ENCODE measurements at places on chromosomes 5 and 9. TPM values are rescaled to one million over a fixed set of nuclear protein-coding genes. Genes with fewer than 3 reads are reported as not detected.

GRCh38 chr5:168879929-168880328 is 300.8 kb upstream of the PANK3 start:
- no peak overlapping the region for H3K4me3 ChIP-seq
- DNase-seq = no peak
- H3K27ac ChIP-seq = no peak overlapping the region
- H3K27me3 ChIP-seq = peaks cover 26% of the 10 kb centered on the region

GRCh38 chr9:14887149-14887548 is 23.1 kb downstream of the FREM1 start:
- no peak overlapping the region for H3K27ac ChIP-seq
- H3K4me3 ChIP-seq = no peak overlapping the region
- H3K27me3 ChIP-seq = peaks cover 6% of the 10 kb centered on the region
- H3K36me3 ChIP-seq = no peaks in the 10 kb centered on the region
- no peak for DNase-seq

DNA sequence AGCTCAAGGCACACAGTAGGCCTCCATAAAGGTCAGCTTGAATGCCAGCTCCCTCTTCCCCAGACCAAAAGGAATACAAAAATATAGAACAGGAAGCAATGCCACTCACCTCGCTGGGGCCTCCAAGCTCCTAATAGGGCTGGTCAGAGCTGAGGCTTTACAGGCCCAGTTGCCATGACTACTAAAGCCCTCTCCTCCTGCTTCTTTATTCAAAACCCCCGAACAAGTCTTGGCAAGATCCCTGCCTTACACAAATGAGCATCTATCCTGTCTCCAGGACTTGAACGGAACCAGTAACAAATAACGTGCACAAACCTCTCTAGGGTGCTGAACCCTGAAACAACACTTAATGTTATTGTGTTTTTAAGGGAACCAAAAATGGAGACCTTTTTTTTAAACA is 136.3 kb downstream of the SIL1 start:
- no peaks in the 10 kb centered on the region for H3K27me3 ChIP-seq

GRCh38 chr9:83061036-83061435 is 1.9 kb downstream of the RASEF start:
- peaks cover 8% of the 10 kb centered on the region for H3K36me3 ChIP-seq

DNA sequence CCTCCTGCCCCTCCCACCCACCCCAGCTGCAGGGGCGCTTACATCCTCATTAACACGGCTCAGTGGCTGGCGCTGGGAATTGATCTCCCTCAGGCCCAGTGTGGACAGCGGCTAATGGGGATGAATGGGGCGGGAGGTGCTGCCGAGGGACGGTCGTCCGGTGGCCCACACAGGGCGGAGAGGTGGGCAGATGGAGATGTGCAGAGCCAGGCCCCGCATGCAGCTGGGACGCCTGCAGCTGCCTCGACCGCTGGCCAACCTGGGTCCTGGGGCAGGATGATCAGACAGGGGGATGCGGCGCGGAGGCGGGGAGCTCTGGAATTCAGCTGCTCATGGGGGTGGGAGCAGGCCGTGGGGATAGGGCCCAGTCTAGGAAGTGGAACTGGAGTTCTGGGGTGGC is 17.6 kb downstream of the TSPAN17 start:
- H3K27ac ChIP-seq = no peak overlapping the region
- peaks cover 18% of the 10 kb centered on the region for H3K27me3 ChIP-seq
- no peak for DNase-seq
- no peaks in the 10 kb centered on the region for H3K36me3 ChIP-seq

DNA sequence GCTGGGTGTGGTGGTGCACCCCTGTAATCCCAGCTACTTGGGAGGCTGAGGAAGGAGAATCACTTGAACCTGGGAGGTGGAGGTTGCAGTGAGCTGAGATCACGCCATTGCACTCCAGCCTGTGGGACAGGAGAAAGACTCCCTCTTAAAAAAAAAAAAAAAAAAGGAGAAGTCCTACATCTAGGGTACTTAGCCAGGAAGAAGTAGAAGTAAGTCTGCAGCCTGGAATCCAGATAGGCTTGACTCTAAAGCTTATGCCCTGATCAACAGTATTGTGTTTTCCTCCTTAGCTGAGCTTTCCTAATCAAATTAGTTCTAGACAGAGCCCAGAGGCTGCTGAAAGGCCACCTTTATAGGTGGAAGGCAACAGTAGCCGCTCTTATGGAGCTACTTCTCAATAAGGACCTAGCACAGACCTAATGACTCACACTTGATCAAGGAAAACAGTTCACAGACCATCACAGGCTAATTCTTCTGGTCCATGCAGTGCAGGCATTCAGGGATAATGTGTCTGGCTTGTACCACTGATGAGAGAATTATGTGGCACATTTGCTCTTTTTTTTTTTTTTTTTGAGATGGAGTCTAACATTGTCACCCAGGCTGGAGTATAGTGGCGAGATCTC is 105.5 kb upstream of the KLF4 start:
- no peak overlapping the region for H3K4me3 ChIP-seq
- DNase-seq = no peak
- H3K4me1 ChIP-seq = no peaks in the 10 kb centered on the region
- no peak overlapping the region for H3K27ac ChIP-seq

DNA sequence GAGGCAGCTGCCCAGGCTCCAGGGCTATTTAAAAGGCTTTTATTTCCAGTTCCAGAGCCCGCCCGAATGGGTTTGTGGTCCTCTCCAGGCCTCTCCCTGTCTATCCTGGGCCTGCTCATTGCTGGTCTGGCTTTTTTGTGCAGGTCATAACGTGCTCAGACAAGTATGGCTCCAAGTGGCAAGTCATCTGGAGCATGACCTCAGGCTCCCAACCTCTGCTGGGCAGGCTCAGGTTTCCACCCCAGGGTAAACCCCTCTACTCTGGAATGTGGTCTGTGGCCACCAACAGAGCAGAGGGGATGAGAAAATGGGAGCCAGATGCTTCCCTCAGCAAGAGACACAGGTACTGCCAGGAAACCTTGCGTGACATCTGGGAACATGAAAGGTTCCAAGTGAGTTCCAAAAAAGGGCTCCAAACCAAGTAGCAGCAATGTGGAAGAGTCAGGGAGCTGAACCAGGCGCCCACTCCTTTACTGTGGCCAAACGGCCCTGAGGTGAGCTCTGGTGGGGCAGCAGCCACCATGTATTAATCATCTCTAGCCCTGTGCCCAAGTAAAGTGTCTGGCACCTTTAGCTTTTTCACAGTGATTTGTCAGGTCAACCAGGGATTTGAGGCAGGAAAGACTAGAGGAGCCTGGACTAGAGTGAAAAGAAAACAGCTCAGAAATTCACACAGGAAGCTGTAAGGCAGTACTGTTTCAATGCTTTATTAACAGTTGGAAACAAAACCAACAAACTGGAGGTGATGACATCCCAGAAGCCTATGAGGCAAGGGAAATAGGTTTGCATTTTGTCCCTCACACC is 25.7 kb downstream of the PCDHGC5 start:
- H3K36me3 ChIP-seq = peaks cover 4% of the 10 kb centered on the region
- H3K27ac ChIP-seq = no peak overlapping the region
- peaks cover 47% of the 10 kb centered on the region for H3K4me1 ChIP-seq
- DNase-seq = no peak

DNA sequence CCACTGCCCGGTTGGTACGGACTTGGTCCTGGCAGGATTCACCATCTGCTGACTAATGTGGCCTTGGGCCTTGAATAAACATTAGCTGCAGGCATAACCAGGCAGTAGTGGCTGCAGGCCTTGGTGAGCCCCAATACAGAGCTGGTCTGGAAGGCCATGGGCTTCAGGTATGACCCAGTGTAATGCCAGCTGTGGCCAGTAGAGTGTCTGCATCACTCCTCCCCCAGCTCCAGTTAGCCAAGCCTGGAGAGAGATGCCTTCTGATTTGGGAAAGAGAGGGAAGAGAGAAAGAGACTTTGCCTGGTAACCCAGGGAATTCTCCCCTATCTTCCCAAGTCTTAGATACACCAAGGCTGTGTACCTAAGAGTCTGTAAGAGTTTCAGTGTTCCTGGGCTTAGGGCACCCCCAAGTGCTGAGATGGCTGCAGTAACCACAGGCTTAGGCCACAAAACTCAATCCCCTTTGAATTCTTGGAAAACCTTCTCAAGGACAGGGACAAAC is 5.6 kb upstream of the C5 start:
- H3K36me3 ChIP-seq = no peaks in the 10 kb centered on the region
- H3K4me1 ChIP-seq = no peaks in the 10 kb centered on the region
- H3K4me3 ChIP-seq = no peak overlapping the region
- DNase-seq = no peak

DNA sequence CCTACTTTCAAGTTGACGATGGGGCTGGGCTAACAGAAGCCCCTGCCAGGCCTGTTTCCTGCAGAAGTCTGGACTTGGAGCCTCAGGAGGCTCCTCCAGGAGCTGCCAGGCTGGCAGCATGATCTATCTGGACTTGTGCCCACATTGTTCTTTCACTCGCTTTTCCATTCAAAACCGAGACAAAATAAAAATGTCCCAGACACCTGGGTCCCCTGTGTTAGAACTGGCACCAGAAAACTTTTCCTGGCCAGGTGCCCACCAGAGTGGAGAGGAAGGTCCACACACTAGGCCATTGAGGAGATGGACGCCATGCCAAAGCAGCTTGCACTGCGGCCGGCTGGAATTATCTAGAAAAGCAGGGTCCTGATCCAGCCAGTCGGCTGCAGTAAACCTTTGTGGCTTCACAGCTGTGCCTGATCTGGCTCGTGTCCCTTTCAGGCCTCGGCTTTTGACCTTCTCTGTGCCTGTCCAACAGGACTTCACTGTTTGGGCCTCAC is 78.2 kb downstream of the GCNT1 start:
- H3K4me1 ChIP-seq = peaks cover 16% of the 10 kb centered on the region
- no peak overlapping the region for H3K27ac ChIP-seq
- H3K27me3 ChIP-seq = peaks cover 9% of the 10 kb centered on the region
- DNase-seq = no peak

- H3K4me1 ChIP-seq = no peaks in the 10 kb centered on the region
- H3K36me3 ChIP-seq = no peaks in the 10 kb centered on the region
- H3K27ac ChIP-seq = no peak overlapping the region
- H3K4me3 ChIP-seq = no peak overlapping the region
- DNase-seq = no peak
Measured at GRCh38 chr5:123720955-123721354, 209.0 kb downstream of the CSNK1G3 start.

DNA sequence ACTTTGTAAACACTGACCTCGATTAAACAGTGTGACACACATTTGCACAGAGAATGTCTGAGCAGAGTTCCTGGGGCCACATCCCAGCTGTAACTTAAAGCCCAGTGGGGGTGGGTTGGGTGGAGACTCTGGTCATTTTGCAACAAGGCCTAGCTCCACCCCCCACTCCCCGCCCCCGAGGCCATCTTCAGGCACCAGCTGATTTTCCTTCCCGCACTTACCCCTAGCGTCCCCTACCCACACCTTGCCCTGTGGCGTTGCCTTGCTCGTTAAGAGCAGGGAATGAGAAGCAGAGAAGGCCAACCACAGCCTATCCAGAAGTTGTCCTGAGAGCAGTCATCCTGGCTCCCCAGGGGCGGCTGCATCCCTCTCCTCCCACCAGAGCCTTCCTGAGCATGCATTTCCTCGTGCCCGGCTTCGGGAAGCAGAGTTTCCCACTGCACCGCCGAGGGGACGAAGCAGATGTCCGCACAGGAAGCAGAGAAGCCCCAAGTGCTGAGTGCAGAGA is 101.7 kb upstream of the SARDH start:
- H3K4me1 ChIP-seq = no peaks in the 10 kb centered on the region
- no peaks in the 10 kb centered on the region for H3K27me3 ChIP-seq
- H3K4me3 ChIP-seq = no peak overlapping the region

DNA sequence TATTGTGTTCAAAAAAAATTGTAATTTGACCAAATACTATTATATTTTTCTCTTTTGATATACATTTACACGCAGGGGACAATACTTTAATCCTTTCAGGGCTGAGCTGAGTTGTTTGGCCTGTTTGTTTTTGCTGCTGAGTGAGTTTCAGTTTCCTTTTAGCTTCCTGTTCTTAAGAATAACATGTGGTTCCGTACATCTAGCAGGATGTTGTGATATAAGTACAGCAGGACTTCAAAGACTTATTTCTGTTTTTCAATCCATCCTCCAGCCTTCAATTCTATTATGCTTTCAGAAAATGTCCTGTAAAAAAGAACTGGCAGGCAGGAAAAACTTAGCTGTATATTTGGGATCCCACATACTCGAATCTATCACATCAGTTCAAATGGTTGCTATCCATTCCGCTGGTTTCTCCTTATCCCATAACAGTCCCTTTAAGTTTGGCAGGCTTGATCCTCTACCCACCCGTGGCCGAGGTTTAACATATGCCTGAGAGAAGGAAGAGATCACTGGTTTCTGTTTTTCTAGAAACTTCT is 1037.3 kb upstream of the ACO1 start:
- H3K4me1 ChIP-seq = peaks cover 29% of the 10 kb centered on the region
- H3K4me3 ChIP-seq = peak overlapping the region; percentile 74
- peak; percentile 19 for DNase-seq
- H3K36me3 ChIP-seq = peaks cover 5% of the 10 kb centered on the region
- H3K27me3 ChIP-seq = no peaks in the 10 kb centered on the region
- peak overlapping the region; percentile 97 for H3K27ac ChIP-seq

GRCh38 chr9:111916234-111916645 is 19.6 kb downstream of the UGCG start:
- H3K27ac ChIP-seq = no peak overlapping the region
- H3K27me3 ChIP-seq = no peaks in the 10 kb centered on the region
- H3K4me1 ChIP-seq = peaks cover 72% of the 10 kb centered on the region

- peaks cover 5% of the 10 kb centered on the region for H3K36me3 ChIP-seq
- H3K4me1 ChIP-seq = peaks cover 31% of the 10 kb centered on the region
- peaks cover 18% of the 10 kb centered on the region for H3K27me3 ChIP-seq
- no peak overlapping the region for H3K27ac ChIP-seq
Measured at GRCh38 chr5:134524272-134524825, 1.1 kb upstream of the JADE2 start.

GRCh38 chr5:122156724-122157325 is 27.5 kb downstream of the ZNF474 start:
- no peak for DNase-seq
- peaks cover 5% of the 10 kb centered on the region for H3K4me1 ChIP-seq
- H3K27me3 ChIP-seq = peaks cover 5% of the 10 kb centered on the region
- no peaks in the 10 kb centered on the region for H3K36me3 ChIP-seq
- H3K4me3 ChIP-seq = no peak overlapping the region

DNA sequence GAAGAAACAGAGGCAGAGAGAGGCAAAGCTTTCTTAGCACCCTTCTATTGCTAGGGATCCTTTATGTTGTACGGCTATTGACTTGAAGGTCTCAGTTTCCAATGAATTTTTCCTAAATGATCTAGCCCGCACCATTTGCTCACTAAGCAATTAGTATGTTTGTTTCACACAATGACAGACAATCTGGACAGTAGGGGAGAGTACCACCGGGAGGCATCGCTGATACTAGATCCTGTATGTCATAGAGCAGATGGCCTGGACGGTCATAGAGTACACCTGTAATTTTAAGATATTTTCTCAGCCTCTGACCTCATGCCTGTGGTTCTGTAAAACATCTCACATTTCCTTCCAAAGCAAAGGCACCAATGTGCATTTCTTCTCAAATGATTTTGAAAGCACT is 194.3 kb downstream of the TLE4 start:
- no peaks in the 10 kb centered on the region for H3K36me3 ChIP-seq
- peaks cover 7% of the 10 kb centered on the region for H3K27me3 ChIP-seq
- DNase-seq = no peak
- no peak overlapping the region for H3K27ac ChIP-seq
- no peaks in the 10 kb centered on the region for H3K4me1 ChIP-seq
- H3K4me3 ChIP-seq = no peak overlapping the region

GRCh38 chr9:21252721-21253547 is 13.1 kb upstream of the IFNA14 start:
- H3K27me3 ChIP-seq = peaks cover 27% of the 10 kb centered on the region
- no peak overlapping the region for H3K4me3 ChIP-seq
- H3K27ac ChIP-seq = no peak overlapping the region
- H3K4me1 ChIP-seq = peaks cover 5% of the 10 kb centered on the region
- DNase-seq = peak; percentile 5

The NR2F1-AS1 gene
- total RNA-seq = 0.41 TPM

The ZFYVE16 gene
- total RNA-seq = 17.8 TPM

The F12 gene
- 6.7 TPM for total RNA-seq

The SLCO4C1 gene
- total RNA-seq = 0.22 TPM

The ORM1 gene
- total RNA-seq = not detected

The SIT1 gene
- total RNA-seq = 65.6 TPM

The IL4 gene
- total RNA-seq = 1.2 TPM

The DIPK1B gene
- 0.72 TPM for total RNA-seq

The LCN2 gene
- not detected for total RNA-seq
